Activated CD8-positive, alpha-beta memory T cell treated with anti-CD3 and anti-CD28 coated beads, Interleukin-2, amount 10 ng/mL, durations not matched to agents 7 days and 5 days (primary cell): ENCODE measurements at places on chromosomes 12 and 14. TPM values are rescaled to one million over a fixed set of nuclear protein-coding genes. Genes with fewer than 3 reads are reported as not detected.

DNA sequence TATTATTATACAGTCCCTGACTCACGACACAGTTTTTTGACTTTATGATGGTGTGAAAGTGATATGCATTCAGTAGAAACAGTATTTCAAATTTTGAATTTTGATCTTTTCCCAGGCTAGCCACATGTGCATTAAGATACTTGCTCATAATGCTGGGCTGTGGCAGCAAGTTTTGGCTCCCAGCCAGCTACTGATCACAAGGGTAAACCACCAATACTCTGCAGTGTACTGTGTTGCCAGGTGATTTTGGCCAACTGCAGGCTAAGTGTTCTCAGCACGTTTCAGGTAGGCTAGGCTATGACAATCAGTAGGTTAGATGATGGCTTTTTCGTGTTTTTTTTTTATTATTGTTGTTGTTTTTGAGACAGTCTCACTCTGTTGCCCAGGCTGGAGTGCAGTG is 69.4 kb upstream of the ACTN1 start:
- no peak for DNase-seq

GRCh38 chr12:109779382-109779781 is 53.8 kb downstream of the TRPV4 start:
- no peak for DNase-seq

GRCh38 chr12:62166525-62166924 is 93.7 kb upstream of the USP15 start:
- no peak for DNase-seq

DNA sequence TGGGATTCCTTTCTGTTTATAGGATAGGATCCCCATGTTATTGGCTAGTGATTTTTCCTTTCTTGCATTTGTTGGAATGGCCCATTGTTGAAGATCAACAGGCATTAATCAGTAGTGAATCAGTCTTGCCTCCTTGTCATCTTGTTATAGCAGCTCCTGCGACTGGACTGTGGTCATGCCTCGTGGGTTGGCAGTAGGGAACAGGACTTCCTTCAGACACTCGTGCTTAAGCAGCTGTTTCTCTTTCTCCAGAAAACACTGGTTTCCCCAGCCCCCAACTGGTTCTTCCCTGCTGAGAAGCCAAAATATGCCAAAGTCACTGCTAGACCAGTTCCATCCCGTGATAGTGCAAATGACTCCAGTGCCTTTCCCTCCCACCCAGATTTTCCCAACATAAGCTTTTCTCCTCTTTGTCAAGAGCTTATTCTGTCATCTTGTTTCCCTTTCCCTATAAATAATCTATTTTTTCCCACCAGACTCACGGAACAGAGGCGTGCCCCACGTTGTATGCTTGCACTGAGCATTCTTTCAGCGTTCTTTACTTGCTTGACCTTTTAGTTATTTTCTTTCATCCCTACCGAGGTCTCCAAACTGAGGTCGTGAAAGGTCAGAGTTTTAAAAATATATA is 83.5 kb downstream of the SAMD4A start:
- no peak for DNase-seq

GRCh38 chr12:66438601-66439000 is 136.3 kb downstream of the HELB start:
- no peak for DNase-seq

DNA sequence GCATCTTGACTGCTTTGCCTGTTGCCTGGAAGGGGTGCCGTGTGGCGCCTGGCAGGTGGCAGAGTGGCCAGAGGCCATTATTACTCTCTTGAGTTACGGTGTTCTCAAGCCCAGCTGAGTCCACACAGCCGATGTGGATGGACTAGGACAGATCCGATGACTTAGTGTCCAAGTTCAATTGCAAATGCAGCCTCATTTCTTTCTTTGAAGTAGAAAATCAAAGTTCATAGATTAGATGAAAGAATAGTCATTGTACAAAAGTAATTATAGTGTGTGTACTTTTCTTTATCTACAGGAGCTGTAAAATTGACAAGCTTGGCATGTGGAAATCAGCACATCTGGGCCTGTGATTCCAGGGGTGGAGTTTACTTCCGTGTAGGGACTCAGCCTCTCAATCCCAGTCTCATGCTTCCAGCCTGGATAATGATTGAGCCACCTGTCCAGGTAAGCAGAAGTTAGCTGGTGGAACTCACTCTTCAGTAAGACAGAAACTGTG is 44.7 kb downstream of the ANKRD9 start:
- DNase-seq = no peak

- DNase-seq = no peak
These were observed 5.3 kb downstream of the KRT81 start for GRCh38 chr12:52285851-52286530.

DNA sequence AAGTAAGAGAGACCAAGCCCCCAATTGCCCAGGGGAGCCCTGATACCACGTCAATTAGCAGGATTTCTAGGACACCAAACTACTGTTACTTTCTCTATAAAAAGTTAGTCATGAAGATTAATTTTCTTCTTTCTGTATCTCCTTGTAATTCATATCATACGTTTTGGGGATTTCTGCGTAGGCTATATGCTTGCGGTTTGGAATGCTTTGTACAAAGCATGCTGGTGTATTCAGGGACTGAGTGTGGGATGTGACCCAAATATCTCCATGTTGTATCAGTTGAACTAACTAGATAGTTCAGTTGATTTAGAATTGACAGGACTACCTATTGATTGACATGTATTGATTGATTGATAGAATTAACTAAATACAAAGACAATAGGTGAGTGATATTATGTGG is 7.7 kb downstream of the GPR33 start:
- no peak for DNase-seq

ACSM4 gene
- total RNA-seq = not detected

PSMB11 gene
- not detected for total RNA-seq

CLEC9A gene
- not detected for total RNA-seq

ZBTB1 gene
- 73.3 TPM for total RNA-seq
